ENCODE measurements at places on chromosomes 3 and 15. TPM values are rescaled to one million over a fixed set of nuclear protein-coding genes. Genes with fewer than 3 reads are reported as not detected.

Gene GOLGA6A
- 0.08 TPM for total RNA-seq

Gene SMCO1
- total RNA-seq = not detected

Gene SLC15A2
- total RNA-seq = 3.8 TPM

Gene LEKR1
- total RNA-seq = 1.2 TPM

Gene FETUB
- total RNA-seq = not detected

Gene LSG1
- total RNA-seq = 21.6 TPM

Gene CLDN18
- total RNA-seq = not detected

Gene SOX14
- total RNA-seq = not detected

Gene CX3CR1
- 0.84 TPM for total RNA-seq

- ATAC-seq = no peak
These were observed 224.1 kb downstream of the TPRG1 start for GRCh38 chr3:189395825-189396224.

DNA sequence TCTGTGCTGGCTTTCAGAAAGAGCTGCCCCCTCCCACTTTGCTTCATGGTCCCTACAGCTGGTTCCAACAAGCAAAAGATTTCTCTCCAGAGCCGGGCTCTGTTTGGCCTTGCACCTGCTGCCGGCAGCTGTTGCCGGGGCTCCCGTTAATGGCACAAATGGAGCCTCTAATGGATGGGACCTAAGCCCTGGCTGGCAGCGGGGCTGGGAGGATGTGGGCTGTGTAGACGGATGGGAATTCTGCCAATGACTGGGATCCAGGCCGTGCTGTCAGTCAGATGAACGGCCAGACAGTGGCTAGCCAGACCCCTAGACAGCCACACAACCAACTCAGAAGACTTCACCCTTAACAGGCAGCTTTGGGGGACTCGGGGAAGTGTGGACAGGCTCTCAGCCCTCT lies 88.0 kb downstream of the RPLP1 start:
- no peak for ATAC-seq

DNA sequence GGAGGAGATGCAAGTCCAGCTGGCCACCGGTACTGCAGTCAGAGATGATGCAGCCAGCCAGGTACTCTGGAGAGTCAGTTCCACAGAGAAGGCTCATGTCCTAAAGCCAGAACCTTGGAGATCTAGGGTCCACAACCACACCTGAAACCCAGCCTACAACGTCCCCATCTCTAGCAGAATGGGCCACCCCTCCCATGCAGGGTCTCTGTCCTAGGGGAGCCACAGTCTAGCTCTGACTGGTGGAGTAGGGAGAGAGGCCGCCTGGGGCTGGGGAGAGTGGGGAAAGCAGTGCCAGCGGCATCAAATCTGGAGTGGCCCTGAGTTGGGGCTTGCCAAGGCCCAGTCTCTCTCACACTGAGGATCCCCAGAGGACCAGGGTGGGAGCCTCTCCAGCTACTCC lies 43.5 kb downstream of the PTH1R start:
- no peak for ATAC-seq

DNA sequence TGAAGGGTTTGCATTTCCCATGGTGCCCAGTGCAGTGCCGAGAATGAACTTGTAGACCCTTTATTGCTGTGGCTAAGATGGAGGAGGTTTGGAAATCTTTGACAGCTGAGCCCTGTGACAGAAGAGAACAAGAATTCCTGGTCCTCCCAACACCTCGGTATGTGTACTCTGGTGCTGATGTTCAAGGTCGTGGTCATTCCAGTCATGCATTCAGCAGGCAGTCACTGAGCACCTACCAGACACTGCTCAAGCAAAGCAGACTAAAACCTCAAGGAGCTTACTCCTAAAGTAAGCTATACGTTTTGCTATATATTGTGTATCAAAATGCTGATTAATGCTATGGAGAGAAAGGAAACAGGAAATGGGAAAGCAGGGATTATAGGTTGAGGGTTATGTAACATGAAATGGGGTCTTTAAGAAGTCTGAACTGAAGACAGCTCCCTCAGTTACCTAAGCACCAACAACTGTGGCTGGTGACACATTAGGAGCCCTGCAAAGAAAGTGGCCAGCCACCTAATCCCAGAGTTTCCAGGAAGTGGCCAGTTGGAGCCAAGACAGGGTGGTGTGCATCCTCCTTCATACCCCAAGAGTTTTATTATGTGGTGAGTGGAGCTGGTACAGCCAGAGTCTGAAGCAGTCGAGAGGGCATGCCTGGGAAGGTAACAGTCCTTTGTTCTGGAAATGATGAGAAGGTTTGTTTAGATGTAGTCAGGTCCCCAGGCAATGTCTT lies 65.0 kb downstream of the CCNL1 start:
- no peak for ATAC-seq

- no peak for ATAC-seq
These were observed 334.8 kb downstream of the LPP start for GRCh38 chr3:188488801-188489200.

- ATAC-seq = peak; percentile 77
These were observed 72.3 kb downstream of the ITGB5 start for GRCh38 chr3:124814620-124815421.

DNA sequence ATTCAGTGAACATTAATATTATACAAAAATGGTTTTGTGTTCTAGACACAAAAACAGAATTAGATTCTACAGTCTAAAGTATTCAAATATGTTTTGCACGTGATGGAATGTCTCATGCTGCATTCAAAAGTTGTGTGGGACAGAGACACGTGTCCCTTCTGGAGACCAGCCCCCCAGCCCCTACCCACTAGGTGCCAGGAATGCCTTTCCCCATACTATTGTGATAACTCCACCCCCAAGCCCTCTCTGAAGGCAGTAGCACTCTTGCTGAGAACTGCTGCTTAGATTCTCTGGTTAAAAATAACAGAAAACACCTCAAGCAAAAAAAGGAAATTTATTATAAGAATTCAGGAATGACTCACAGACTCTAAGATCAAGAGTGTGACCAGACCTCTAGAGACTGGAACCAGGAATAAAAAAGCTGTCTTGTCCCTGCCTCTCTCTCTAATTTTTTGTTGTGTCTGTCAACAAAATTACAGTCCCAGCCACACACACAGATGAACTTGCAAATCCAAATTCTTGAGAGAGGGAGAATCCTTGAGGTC lies 57.7 kb downstream of the PXYLP1 start:
- no peak for ATAC-seq

GRCh38 chr15:36004891-36005490 lies 459.0 kb upstream of the DPH6 start:
- ATAC-seq = no peak

- ATAC-seq = no peak
These were observed 43.0 kb downstream of the TP53BP1 start for GRCh38 chr15:43449981-43450380.

GRCh38 chr3:14480207-14481017 lies 59.7 kb downstream of the GRIP2 start:
- ATAC-seq = peak; percentile 24

DNA sequence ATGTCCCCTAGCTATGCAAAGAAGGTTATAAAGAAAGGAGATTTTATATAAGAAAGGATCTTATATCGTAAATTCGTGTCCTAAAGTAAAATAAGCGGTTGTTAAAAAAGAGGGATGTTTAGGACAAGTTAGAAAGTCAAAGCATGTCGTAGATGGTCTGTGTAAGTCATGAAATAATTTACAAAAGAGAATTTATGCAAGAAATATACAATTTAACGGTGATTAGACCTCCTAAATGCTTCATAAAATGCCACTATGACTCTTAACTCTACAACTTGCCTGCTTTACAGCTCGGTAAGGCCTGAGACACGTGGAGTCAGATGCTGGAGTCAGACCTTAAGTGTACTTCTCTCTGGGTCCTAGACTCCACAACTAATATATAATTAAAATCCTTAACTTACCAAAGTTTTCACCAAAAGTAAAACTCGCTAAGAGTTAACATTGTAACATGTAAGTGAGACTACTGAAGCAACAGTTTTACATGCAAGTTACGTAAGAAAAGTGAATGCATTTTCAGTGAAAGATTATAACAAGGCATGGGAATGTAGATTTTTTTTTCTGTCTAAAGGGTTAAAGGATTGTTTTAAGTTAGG lies 13.3 kb upstream of the SRPRB start:
- ATAC-seq = no peak

DNA sequence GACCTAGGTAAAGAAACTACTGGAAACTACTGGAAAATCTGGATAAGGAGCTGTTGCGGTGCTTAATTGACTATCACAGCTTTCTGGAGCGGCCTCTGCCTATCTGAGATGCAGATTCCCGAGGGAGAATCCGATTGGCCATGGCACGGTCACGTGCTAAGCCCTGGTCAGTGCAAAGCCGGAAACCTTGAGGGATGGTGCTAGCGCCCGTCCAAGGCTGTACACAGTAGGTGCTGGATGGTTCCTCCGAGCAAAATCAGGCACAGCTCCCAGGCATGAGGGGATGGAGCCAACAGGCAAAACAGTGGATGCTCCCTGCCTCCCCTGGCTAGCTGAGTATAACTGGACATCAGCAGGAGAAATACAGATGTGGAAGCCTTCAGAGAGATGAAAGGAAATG lies 238.7 kb upstream of the HES1 start:
- ATAC-seq = no peak

- peak; percentile 37 for ATAC-seq
These were observed 3.7 kb upstream of the NGRN start for GRCh38 chr15:90261811-90262210.

DNA sequence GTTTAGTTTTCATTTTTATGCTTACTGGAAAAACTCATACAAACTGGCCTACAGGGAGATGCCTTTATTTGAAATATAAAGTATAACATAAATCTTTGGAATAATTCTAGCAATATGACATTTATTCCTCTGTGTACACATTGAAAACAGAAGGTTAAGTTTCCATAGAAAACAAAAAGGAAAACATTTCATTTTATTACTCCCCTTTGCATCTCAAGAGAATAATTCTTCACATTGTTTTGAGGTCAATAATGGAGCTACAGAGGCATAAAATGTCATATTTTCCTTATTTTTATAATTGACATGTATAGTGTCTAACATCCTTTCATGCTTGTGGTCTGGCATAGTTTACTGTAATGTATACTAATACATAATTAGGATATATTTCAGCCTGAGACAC lies 187.6 kb upstream of the AGTR1 start:
- no peak for ATAC-seq

DNA sequence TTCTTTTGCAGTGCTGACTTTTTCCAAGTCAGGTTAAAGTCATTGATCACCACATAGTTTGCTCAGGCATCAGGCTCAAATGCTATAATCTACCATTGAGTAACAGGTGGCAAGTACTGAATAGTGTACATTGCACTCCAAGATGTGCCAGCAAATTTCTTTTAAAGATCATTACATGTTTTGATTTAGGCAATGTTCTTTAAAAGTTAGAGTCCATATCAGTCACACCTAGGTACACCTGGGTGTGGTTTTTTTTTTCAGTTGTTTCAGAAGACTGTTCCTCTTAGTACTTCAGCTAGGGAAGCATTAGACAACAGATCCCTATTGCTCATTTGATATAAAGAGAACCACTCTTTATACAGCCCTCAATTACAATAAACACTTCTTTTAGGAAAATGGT lies 10.6 kb upstream of the SLC4A7 start:
- ATAC-seq = no peak

DNA sequence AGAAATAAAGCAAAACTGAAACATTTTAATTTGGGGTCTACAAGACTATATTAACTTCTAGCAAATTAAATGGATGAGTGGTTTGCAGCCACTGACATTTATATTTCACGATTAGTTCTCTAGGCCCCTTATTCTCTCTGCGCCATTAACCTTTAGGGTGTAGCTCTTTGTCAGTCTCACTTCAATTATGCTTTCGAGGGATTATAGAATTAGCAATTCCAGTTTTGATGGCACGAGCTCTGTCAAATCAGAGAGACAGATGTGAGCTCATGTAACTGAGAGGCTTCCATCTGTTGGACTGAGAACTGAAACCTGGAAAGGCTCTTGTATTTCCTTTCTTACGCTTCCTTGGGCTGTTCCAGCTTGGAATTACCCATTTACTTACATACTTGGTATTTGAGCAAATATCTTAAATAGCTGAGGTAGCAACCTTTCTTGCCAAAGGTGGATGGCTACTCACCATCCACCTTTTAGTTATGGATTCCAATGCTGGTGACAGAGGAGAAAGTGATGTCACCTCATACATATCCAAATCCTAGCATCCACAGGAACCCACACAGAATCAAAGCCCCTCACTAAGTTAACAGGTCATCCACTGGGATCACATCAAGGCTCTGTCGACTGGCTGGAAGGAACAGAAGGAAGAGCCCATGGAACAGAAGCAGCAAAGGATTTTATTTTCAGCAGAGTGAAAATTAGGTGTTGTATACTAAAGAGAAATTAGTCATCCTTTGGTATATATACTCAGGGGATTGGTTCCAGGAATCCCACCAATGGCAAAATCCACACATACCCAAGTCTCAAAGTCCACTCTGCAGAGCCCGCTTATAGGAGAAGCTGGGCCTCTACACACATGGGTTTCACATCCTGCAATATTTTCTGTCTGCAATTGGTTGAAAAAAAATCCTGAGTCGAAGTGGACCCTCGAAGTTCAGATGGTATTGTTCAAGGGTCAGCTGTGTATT lies 20.8 kb downstream of the VGLL4 start:
- ATAC-seq = no peak

DNA sequence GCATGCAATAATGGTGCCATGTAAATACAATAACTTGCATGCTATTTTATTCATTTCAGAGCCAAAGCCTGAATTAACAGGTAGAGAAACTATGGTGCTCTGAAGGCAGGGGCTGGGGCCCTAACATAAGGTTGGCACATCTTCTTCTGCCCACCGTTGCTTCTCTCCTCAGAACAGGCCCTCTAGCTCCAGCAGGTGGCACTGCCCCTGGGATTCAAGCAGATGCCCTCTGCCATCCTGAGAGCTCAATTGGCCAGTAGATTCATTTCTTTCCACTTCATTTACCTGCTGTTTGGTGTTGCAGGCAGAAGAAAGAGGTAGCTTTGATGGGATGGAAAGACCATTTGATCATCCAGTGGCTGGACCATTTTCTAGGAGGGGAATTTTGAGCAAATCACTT lies 130.5 kb downstream of the FOXB1 start:
- ATAC-seq = no peak

DNA sequence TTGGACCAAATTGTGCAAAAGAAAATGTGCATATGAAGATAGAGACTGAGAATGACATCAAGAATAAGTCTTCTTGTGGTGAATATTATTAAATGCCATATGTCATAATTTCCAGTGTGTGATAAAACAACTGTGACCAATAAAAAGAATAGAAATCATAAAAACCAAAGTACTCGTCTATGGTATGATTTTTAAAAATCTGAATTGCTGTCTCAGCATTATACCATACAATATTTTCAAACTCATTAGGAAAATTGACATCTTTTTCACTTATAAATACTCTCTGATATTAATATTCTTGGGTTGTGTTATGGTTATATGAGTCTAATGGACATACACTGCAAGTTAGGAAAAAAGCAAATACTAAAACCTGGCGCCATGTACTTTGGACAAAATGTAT lies 279.4 kb downstream of the ROBO1 start:
- ATAC-seq = no peak

All from esophagus mucosa (tissue), 1 donor.